ENCODE measurements at places on chromosomes 11 and 22.
A peak's percentile ranks its signal among the peaks of the same experiment; 100 is the strongest.

DNA sequence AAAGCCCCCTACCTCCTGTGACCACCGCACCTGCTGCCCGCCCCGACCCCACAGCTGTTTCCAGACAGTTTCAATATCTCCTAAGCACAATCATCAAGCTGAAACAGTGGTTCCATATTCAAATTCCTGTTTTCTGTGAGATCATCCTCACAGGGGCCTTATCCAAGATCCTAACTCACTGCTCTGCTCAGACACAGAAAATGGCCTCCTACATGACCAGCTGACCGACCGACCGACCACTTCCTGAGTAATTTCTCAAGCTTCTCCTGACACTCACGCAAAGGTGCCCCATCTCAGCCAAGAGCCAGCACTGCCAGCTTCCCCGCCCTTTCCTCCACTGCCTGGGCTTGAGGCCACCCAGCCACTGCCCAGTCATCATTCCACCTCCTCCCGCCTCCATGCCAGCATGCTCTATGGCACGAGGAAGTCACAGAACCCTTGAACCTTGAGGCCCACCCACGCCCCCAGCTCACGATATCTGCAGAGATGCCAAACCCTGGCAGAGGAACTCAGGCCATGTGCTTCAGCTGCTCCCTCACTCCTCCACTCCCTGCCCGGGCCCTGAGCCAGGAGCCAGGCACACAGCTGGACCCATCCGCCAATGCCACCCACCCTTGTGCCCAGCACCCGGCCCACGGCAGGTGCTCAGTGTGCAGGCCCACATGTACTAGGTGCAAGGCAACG is 14.0 kb downstream of the KIAA0930 start:
- no peak for DNase-seq

GRCh38 chr11:1162491-1163311 is 4.9 kb downstream of the MUC5AC start:
- DNase-seq, result no peak

DNA sequence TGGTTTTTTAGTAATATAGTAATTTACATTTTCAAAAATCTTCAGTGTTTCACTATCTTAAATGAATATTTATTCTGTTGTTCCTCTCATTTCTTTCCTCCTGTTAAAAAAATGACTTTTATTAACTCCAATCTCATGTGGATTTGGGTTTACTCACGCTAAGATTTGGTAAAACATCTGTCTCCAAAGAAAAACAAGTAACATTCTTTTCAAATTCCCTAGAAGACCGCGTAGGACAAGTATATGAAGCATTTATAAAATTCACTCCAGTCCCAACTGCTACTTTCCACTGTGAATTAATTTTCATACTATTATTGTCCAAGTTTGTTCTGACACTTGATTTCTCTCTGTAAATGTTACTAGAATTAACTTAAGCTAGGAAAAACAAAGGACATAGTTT is 26.2 kb downstream of the SBF2 start:
- no peak for DNase-seq

- no peak for DNase-seq
Observed at GRCh38 chr11:87892291-87892690, 283.0 kb downstream of the RAB38 start.

- DNase-seq, result no peak
Observed at GRCh38 chr22:23155143-23155542, 9.9 kb downstream of the RAB36 start.

DNA sequence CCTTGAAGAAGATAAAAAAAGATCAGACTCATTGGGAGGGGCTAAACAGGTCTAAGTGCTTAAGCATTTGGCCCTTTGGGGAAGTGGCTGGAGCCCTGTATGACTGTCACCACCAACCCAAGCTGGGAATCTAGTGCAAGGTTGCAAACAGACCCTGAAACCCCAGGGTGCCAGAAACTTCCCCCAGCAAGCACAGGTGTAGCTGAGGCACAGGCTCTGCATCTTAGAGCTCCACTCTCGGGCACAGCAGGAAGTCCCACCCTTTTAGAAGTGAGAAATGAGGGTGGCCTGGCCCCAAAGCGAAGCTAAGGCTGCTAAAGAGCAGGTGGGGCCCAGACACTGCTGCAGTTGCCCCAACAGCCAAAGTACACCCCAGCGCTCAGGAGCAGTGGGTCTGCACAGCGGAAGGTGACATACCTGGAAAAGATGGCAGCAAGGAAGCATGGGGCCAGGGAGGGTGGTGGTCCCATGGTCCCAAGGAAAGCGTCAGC is 5.8 kb upstream of the KDM2A start:
- no peak for DNase-seq

GRCh38 chr11:9750551-9750950 is 86.7 kb downstream of the SWAP70 start:
- DNase-seq, result no peak

GRCh38 chr11:36385121-36385970 is 89.3 kb downstream of the PRR5L start:
- DNase-seq, result no peak

DNA sequence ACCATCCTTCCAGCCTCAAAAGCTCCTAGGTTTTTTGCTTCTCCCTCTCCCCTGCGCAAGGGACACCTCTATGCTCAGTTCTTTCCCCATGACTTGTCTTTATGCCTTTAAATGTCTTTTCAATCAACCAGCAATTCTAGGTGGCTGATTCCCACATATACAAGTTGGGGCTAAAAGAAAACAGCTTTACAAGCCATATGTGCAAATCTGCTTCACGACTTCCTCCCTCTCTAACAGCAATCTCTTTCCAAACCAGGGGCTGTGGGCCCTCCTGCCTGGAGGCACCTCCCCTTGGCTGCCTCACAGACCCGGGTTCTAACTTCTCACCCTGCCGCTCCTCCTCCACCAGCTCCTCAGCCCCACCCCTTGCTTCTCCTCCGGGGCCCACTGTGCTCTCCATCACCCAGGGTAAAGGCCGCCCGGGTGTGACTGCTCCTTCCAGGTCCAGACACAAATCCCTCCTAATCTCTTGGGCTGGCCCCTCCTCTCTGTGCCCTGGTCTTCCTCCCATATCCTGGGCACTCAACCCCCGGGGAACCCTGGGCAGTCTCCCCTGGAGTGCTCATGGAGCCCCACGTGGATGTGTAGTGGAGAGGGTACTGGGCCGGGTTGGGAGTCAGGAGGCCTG is 14.1 kb downstream of the TMPRSS13 start:
- DNase-seq, result no peak

DNA sequence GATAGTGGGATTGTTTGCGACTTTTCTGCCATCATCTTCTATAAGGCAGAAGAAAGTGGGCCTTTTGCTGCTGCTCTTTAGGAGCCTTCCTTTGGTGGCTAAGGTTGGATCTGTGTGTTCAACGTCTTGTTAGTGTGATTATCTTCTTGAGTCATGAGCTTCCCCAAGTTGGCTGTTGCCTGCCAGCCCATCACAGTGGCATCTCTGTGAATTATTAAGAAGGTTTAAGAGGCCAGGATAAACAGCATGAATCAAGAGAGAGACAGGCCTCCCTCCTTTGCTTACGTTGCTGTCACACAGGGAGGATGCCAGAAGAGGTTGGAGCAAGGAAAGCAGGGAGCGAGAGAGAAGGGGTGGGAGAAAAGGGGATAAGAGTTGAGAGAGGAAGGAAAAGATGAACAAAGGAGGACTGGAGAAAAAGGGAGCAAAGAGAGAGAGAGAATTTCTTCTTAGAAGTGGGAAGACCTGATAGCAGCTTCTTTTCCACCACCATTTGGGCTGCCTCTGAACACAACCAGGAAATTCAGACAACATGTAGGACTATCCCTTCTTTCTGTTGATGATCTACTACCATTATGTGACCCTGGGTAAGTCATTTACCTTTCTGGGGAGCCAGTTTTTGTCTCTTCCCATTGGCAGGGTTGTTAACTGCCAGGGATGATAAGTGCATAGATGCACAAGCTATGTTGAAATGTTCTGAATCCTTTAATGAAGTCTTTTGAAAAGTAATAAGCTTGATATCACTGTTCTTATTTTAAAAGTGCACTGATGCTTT is 126.5 kb downstream of the NAV2 start:
- no peak for DNase-seq

GRCh38 chr11:122749005-122749687 is 89.2 kb upstream of the CRTAM start:
- DNase-seq, result peak; percentile 70

DNA sequence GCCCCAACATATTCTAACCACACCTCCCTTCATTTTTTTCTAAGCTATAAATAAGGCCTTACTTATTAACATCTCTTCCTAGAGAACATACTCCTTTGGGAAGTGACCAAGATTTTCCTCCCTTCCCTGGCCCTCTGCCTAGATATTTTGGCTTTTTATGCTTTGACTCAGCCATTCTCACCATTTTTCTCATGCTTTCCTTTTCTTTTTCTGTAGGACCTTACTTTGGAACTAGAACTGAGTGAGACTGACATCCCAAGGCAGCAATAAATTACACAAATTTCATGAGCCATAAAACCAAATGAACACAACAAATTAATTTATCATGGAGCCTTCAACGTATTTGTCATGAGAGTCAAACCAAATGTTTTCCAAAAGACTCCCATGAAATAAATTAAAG is 142.7 kb upstream of the CTSC start:
- DNase-seq, result no peak

DNA sequence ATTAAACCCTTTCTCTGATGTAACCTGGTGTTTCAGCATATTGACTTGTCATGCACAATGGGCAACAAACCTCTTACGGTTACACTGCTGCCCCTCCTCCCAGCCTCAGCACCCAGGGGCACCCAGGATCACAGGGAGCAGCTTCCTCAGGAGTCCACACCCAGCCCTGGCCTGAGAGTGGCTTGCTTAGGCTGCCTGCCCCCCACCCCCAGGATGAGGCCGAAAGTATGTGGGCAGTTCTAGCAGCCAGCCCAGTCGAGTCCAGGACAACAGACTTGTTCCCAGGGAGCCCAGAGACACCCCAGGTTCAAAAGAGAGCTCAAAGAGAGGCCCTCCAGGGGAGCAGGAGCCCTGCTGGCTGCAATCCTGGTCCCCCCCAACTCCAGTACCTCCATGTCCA is 108.1 kb upstream of the THY1 start:
- DNase-seq, result no peak

DNA sequence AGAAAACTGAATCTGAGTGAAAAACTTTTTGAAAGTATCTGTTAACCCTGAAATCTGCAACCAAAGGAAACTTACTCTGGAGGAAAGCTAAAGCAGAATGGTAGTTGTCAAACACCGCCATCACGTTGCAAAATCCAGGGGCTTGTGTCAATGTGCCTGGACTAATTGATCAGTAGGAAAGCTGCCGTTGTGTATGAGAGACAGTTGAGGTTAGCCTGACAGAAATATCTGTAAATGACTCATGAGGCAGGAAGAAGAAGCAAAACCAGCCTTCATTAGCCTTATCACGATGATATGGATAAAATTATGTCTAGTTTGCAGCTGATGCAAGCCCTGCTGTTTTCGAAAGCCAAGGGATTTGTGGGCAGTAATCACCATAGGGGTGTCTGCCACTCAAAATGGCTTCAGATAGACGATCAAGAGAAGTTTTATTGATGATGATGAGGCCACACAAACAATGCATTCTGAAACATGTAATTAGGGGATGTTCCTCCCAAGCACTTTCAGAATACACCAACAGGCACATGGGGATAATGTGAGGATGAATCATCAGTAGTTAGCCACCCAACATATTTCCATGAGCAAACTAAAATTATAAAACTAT is 8.9 kb downstream of the SCGB1A1 start:
- no peak for DNase-seq

DNA sequence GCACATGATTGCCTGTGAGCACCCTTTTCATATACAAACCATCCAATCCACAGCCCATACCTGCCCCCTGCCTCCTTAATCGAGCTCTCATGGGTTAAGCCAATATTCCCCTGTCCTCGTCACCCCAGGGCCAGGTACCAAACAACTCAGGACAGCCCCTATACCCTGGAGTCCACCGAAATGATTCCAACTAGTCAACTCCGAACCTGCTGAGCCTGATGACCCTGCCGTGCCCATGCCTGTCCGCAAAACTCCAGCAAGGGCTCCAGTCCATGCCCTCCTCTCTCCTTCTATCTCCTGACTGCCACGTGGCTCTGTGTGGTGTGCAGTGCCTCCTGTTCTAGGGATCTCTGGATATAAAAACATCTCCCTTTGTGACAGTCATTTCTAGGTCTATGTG is 35.5 kb upstream of the SYT13 start:
- no peak for DNase-seq

- no peak for DNase-seq
Observed at GRCh38 chr11:72974487-72975205, 160.4 kb downstream of the ATG16L2 start.

GRCh38 chr22:46259374-46259773 is 3.8 kb downstream of the PKDREJ start:
- DNase-seq, result no peak

DNA sequence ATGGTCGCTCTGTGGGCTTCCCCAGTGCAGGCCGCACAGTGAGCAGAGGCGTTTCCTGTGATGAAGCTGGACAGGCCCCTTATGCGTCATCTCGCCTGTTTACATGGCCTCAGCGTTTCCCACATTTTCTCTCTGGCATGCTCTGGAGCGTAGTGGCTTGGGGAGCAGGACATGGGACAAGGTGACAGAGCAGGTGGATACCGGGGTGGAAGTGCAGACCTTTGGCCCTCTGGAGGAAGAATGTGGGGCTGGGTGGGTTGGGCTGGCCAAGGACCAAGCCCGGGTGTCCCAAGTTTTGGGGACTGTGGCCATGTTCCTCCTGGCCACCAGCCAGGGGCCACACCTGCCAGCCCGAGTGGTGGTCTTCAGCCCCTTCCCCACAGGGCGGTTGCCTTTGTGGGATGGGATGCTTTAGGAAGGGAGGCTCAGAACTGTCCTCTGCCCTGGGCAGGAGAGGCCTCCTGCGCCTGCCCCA is 446.6 kb downstream of the TBC1D22A start:
- no peak for DNase-seq

DNA sequence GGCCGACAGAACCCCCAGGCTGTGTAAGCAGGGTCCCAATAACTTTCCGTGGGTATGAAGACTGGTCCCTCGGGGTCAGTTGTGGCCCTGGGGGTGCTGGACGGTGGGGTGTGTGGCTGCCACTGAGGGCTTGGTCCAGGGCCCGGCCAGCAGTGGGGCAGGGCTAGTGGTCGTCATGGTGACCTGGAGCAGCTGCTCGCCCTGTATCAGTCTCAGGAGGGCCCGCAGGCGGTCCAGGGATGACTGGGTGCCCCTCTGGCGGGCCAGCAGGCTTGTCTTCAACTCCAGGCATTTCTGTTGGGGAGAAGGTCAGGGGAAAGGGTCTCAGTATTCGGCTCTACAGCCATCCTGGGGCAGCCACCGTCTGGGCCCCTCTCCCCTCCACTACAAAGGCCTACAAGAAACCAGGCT is 126.8 kb downstream of the PHF21B start:
- no peak for DNase-seq

DNA sequence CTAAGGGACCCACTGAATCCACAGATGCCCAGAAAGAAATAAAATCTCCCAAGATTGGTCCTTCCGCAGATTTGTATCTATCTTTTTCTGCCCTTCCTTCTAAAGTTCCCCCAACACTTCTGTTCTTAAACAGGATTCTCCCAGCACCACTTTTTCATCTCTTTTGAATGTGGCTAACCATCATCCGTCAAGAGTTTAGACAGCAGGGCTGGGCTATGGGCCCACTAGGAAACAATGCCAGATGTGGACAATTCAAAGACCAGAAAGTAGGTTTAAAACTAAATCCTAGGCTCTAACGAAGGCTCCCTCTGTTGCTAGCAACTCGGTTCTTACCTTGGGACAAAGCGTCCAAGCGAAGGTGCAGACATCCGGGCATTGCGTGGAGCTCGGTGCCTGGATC is 100.0 kb downstream of the AMBRA1 start:
- DNase-seq, result no peak

Measured in stimulated activated CD4-positive, alpha-beta T cell treated with anti-CD3 and anti-CD28 coated beads, Interleukin-4, amount 100 ng/mL, for 4 hours (primary cell).